ENCODE measurements at places on chromosomes 2 and 18. TPM values are rescaled to one million over a fixed set of nuclear protein-coding genes. Genes with fewer than 3 reads are reported as not detected.

C1QL2 gene
- 0.41 TPM for total RNA-seq

EIPR1 gene
- total RNA-seq = 40.8 TPM

CRYBA2 gene
- total RNA-seq = not detected

ALLC gene
- total RNA-seq = under 0.01 TPM

GRCh38 chr18:8688216-8688800, 17.0 kb upstream of the MTCL1 start:
- no peak for DNase-seq

- DNase-seq = no peak
Observed at GRCh38 chr2:109052922-109053321, 63.9 kb upstream of the EDAR start.

- peak; percentile 53 for DNase-seq
Observed at GRCh38 chr18:13112982-13113381, 105.6 kb upstream of the LDLRAD4 start.

GRCh38 chr2:161371869-161372268, 44.2 kb upstream of the TBR1 start:
- no peak for DNase-seq

- DNase-seq = no peak
Observed at GRCh38 chr18:75083131-75083530, 125.8 kb downstream of the PTGR3 start.

GRCh38 chr2:127205218-127206125, 14.6 kb downstream of the CYP27C1 start:
- DNase-seq = no peak

DNA sequence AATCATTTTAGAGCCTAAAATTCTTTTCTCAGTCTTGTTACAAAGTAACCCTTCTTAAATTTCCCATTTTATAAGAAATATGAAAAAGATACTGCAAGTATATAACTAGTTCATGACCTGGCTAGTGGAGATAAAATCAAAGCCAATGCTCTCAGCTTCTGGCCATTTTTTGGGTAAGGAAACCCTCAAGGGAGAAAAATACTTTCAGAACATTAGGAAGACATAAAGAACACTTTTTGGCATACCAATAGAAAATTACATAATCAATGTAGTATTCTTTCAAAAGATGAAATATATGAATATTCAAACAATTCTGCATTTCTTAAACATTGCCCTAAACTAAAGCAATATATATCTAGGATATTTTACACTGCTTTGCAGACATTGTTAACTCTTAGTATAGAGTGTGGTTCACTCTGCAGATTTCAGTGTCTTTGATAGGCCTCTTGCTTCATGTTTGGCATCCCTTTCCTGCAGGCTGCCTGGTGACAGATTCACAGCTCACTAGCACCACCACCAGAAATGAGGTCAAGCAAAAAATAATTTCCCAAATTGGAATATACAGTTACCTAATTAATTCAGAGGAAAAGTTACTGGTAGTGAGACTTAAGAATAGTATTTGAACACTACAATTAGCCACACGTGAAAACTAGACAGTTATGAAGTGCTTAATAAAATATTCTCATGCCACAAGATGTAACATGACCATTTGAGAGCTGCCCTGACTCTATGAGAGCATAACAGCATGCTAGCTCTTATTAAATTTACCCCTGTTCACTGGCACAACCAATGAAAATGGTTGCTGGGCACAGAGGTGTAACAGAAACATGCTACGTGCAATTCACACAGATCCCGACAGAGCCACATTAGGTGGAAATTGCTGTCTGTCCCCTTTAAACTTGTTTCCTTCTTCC, 36.0 kb downstream of the PAIP2B start:
- DNase-seq = peak; percentile 19

DNA sequence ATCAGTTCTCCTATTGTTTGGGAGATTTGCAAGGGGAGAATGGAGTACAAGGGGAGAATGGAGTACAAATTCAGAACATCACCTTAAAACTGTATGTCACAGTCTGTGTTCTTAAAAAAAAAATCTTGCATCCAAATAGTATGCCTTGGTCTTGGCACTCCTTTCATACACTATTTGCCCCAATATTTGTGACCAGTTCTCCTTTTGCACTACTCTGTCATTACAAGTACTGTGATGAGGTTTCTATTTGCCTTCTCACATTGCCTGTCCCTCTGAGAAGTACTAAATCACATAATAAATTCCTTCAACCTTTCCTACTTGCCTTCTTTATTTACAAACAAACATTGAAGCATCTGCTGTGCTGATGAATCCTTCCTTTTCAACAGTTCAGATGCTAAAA, 36.0 kb upstream of the NCK2 start:
- DNase-seq = no peak

- DNase-seq = no peak
Observed at GRCh38 chr2:106053581-106053980, 140.5 kb downstream of the UXS1 start.

GRCh38 chr2:112706170-112706664, 14.6 kb upstream of the NT5DC4 start:
- no peak for DNase-seq

DNA sequence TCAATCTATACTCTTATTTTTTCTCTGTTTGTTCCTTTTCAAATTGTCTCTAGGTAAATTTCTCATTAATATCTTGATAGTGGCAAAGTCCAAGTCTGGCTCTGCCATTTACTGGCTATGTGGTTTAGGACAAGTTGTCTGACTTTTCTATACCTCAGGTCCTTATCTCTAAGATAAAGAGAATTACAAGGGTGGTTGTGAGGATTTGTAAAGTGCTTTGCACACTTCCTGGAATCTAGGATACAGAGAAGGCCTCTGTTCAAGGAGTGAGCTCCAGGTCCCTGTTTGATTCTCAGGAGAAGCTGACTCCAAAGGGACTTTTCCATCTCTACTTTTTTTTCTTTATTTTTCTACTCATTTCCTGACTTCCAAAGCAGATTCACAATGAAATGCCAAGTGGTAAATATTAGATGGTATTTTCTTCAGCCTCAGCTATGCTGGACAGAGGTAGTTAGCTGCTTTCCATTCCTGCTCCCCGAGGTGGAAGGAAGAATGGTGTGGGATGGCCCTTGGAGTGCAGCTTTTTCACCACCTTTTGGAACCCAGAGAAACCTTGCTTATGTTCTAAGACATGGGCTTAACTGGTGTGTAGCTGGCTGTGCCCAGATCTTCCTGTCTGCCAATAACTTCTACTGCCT, 90.5 kb downstream of the GALNT1 start:
- DNase-seq = no peak

- no peak for DNase-seq
Observed at GRCh38 chr2:19807866-19808265, 93.9 kb downstream of the TTC32 start.

GRCh38 chr2:27716301-27717069, 52.8 kb downstream of the SLC4A1AP start:
- no peak for DNase-seq

DNA sequence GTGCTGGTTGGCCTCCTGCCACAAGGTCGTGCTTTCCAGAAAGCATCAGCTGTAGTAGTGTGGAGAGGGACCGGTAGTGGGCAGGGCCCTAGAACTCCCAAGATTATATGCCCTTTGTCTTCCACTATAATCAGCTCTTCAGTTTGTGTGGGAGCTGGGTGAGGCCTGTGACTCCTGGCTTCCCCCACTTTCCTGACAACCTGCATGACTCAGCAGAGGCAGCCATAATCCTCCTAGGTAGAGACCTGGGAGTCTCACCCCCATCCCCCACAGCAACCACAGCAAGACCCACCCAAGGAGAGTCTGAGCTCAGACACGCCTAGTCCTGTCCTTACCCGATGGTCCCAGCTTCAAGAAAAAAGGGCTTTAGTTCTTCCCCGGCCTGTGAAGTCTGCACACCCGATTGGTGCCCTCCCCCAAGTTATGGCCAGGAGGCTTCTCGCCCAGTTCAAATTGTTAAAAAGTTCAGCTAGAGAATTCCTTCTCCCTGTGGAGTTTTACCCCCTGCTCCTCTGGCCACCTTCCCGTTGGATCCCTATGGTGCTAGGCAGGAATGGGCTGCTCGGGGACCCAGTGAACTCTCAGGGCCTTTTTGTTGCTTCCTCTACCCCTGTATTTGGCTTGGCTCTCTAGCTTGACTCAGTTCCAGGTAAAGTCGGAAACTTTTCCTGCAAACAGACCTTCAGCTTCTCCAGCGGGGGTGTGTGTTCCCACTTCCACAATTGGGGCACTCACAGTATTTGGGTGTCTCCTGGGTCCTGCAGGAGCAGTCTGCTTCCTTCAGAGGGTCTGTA, 57.8 kb upstream of the FAM237A start:
- no peak for DNase-seq

DNA sequence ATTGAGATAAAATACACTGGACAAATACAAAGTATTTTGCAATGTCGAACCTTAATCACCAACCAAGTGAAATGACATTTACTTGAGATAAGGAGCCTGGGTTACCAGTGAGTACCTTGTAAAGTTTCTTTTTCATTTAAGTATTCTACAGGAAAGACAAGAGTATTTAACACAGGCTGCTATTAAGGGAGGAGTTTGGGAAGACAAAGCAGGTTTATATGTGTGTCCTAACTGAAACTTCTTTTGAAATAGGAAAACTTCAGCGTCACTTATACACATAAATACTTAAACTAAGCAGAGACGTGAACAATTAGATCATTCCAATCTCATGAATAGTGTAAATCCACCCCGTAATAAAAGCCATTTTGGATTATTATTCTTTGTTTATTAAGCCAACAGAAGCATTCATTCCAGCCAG, 126.7 kb upstream of the CYP26B1 start:
- DNase-seq = no peak

DNA sequence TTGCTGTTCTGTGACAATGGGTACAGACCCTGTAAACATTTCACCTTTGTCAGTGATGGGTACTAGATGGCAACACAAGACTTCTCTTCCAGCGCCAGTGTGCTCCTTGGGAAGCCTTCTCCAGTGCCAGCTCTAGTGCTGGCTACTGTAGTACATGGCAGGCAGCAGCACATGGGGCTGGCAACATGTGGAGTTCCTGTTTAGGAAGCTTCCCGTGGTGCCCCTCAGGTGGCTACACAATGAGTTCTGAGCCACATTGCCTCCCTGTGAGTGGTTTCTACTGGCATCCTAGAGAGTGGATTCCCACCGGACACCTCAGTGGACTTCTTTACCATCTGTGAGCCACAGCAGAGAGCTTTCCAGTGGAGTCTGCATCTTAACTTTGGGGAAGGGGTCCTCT, 302.1 kb downstream of the CYRIA start:
- DNase-seq = no peak
